ENCODE measurements at places on chromosomes 7 and 10.

DNA sequence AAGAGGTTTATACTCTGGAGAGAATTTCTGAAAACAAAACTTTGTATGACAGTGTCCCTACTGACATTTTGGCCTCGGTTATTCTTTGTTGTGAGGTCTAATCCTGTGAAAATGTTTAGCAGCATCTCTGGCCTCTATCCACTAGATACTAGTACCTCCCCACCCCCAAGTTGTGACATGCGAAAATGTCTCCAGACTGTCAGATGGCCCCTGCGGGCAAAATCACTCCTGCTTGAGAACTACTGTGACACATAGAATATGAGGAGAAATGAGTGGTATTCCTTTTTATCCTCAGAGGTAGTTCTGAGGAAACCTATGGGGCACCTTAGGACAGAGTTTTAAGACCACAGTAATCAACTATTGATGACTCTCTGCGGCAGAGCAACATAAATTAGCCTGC is 315.3 kb upstream of the HGF start:
- DNase-seq, result no peak

GRCh38 chr10:97018251-97019212 is 167.2 kb downstream of the SLIT1 start:
- DNase-seq, result no peak

DNA sequence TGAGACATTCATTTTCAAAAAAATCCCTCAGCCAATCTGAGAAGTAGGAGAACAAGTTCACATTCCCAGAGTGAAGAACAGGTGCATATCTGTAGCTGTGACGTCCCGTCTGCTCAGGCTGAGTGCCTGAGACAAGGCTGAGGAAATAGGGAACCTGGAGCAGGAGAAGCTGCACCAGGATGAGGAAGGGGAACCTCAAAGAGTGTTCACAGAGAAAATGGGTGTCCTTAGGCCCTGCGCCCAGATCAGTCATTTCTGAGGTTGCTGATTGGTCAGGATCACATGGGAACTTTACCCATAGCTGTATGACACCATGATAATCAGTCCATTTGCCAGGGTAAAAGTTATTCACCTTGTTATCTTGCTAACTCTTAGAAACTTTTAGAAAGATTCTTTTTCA is 34.2 kb upstream of the TARP start:
- no peak for DNase-seq

DNA sequence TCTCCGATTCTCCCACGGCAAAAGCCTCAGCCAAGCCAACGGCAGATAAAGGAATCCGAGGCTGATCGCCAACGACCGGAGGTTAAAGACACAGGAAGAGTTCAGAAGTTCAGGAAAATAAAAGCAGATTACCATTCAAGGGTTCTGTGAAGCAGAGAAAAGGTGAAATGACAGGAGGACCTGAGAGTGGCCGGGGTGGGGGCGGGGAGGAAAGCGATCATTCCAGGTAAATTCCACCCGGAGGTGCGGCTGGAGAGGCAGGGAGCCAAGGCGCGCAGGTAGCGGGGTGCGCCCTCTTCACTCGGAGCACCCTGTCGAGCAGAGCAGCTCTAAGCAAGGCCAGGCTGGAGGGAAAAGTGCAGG is 35.3 kb upstream of the SEPHS1 start:
- DNase-seq, result no peak

- no peak for DNase-seq
Observed at GRCh38 chr7:143216151-143216550, 5.7 kb upstream of the TAS2R40 start.

DNA sequence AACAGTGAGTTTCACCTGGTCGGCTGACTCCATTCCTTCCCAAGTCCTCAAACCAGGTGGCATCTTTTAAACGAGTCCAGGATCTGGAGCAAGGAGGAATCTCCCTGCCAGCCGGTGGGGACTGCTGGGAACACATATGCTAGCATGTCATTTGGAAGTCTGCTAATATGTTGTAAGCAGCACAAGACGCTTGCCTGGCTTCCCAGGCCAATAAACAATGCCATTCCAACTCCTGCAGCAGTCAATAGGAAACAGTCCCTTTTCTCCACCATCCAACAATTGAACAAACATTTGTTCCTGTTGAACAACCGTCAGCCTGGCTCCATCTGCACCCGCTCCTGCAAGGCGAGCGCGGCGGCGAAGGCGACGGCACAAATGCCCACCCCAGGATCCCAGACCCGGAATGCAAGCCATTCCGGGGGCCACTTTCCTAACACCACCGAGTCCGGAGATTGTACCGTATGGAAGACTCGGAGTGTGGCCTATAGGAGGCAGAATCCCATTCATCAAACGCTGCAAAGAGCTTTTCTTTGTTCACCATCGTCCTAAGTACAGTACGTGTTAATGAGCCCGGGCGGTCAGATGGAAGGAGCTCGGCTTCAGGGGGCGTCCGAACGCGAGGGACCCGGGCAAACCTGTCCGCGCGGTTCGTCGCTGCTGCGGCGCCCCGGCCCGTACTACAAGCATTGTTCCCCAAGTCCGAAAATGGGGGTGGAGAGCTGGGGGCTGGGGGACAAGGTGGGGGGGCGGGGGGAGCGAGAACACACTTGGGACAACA is 1.6 kb downstream of the FAM53B start:
- peak; percentile 34 for DNase-seq

DNA sequence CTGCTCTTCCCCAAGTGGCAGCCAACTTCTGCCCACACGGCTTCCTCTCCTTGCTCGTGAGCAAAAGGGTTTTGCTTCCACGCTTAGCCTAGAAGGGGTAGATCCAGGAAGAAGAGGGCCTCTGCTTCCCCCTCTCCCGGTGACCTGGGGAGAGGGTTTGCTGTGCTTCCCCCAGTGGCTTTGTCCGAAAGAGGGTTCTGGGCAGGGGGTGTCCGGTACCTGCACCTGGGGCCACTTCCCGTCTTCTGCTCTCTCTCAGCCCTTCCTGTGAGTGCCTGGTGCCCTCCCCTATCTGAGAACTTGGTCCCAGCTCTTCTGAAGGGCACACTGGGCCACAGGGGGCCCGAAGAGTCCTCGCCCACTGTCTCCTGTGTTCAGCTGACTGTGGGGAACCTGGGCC is 11.3 kb downstream of the JAKMIP3 start:
- DNase-seq, result no peak

DNA sequence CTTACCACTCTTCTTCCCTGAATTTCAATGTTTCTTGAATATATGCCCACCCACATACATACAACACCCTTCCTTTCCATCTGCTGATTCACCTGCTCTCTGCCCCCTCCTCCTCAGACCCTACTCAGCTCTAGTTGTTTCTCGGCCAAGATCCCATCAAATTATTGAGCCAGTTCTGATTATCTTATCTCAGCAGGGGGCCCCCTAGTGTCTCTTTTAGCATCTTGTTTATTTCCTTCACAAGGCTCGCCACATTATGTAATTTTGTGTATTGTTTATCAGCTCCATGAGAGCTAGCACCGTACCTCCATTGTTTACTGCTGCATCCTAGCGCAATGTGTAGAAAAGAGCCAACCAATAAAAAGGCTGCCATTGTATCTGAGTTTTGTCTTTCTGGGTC is 71.9 kb downstream of the FAM13C start:
- no peak for DNase-seq

DNA sequence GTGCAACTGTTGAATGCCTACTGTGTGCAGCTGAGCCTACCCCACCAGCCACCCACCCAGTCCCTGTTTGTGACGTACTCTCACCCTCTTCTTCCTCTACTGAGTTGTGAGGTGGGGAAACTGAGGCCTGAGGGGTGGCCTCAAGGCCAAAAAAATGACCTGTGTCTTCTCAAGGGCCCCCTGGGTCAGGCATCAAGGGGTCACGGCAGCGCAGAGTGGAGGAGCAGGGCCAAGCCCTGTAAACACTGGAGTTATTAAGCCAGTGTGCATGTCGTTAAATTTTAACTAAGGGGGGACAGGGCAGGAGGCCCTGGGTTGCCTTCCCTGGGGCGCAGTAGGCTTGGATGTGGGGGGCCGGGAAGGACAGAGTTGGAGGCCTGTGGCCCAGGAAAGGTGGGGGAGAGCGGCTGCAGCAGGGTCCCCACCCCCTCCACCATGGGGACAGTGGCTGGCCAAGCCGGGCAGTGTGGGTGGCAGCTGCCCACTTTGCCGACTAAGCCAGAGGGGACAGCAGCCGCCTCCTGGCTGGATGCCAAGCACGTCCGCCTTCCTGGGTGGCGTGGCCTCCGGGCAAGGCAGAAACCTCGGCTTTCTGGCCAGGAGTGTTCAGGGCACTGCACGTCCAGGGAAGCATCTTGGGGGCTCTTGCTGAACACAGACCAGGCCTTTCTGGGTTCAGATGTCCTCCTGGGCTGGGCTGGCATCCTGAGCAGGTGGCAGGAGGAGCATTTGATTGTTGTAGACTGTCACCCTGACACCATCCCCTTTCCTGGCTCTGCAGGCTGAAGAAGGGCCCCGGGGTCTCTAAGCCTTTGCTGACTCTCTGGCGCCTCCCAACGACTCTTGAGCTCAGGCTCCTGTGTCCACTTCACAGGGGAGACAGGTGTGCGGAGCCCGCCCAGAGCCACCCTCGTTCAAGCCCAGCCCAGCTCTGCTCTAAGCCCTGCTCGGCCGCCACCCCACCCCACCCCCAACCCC is 1.9 kb downstream of the SLC29A4 start:
- peak; percentile 4 for DNase-seq

DNA sequence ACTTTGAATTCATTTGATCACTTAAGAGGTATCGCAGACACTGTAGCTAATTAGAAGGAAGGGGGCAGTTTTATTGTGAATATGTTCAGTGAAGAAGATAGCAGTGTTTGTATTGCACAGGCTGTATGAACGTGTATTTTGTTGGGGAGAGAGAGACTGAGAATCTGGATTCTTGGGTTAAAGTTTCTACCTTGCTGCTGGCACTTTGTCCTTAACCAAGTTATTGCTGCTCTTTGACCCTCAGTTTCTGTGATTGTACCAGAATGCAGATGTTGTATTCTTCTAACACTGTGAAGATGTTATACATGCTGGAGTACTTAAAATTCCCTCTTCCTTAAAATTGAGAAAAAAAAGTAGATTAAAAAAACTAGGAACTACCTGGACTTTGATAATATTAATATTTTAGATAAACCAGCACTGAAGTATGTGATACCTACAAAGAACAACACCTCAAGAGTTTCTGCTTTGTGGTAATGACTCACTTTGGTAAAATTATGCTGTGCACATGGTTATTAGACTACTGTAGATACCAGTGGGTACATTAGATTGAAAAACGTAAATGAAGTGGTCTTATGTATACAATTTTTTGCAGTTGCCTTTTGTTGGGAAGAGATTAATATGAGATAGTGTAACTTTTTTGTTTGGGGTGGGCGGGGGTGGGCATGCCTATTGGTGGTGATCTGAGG is 321.3 kb downstream of the AUTS2 start:
- DNase-seq, result no peak

GRCh38 chr10:34280599-34281374 is 534.3 kb downstream of the PARD3 start:
- DNase-seq, result no peak

GRCh38 chr10:14656052-14656730 is 118.5 kb downstream of the FAM107B start:
- peak; percentile 1 for DNase-seq

Data from MV-4-11 (cell line).